ENCODE measurements at places on chromosomes 2 and 18.

- no peak for DNase-seq
Measured at GRCh38 chr2:169732583-169733358, 861 bp upstream of the KLHL23 start.

DNA sequence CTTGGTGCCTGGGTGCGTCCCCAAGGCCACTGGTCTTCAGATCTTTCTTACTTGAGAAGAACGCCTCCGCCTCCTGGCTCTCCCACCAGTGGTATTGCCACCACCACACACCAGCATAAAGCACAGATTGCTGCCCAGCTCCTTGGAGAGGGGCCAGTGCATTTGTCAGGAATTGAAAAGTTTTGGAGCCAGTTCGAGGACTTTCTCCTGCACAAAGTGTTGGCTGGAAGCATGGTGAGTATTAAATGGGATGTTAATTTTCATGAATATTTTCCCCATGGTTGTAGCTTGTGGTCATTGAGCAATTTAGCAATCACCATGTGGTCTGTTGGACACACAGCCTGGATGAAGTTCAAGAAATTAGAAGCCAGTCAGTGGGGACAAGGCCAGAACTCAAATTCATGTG is 684.6 kb upstream of the FANCL start:
- no peak for DNase-seq

DNA sequence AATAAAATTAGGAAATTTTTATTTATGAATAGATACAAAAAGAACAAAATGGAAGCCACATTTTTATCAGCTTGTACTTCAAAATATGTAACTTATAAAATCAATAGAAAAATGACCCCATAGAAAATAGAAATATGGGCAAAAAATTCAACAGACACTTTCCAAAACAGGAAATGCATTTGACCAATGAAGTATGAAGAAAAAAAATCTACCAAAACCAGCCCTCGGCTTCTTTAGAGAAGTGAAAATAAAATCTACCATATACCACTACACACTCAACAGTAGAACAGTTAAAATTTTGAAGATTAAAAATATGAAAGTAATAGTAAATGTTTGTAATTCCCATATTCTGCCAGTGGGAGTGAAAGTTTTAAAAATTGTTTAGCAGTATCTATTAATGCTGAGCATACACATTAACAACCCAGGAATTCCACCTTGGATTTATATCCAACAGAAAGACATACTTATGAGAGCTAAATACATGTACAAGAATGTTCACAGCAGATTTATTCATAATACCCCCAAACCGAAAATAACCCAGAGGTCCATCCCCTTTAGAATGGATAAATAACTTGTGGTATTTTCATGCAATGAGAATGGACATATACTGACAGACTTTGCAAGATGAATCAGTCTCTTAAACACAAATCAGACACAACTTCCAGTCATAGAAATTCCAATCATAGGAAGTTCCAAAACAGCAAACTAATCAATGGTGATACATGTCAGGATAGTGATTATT is 318.0 kb downstream of the FIGN start:
- no peak for DNase-seq

DNA sequence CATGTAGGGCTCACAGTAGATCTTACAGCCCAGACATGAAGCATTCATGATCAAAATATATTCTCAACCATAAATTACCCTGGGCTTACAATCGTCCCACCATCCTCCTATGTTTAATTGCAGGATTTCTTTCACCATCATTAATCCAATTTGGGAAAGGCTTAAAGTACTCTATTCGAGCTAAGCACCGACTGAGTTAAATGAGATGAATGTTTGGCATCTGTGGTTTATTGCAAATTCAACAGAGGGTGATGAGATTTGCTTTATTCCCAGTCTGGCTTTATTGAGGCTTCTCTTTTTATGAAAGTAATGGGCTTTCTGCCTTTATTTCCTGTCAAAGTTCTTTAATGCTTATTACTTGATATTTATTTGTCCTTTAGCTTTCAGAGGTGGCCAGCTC is 159.0 kb downstream of the METTL4 start:
- DNase-seq = no peak

DNA sequence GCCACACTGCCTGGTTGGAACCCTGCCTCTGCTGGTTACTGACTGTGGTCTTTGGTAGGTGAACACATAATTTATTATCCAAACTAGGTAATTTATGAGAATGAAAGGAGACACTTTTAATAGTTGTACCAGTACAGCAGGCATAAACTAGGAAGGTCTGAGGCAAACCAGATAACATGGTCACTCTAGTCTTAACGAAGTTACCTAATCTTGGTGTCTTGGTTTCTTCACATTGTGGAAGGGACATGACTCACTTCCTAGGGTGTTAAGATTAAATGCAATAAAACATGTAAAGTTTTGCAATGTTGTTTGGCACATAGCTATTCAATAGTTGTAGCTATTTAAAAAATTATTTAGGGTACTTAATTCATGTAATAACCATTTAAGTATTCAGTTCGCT is 23.3 kb downstream of the SPTBN1 start:
- no peak for DNase-seq

GRCh38 chr2:160180172-160180571 is 19.9 kb downstream of the ITGB6 start:
- no peak for DNase-seq

DNA sequence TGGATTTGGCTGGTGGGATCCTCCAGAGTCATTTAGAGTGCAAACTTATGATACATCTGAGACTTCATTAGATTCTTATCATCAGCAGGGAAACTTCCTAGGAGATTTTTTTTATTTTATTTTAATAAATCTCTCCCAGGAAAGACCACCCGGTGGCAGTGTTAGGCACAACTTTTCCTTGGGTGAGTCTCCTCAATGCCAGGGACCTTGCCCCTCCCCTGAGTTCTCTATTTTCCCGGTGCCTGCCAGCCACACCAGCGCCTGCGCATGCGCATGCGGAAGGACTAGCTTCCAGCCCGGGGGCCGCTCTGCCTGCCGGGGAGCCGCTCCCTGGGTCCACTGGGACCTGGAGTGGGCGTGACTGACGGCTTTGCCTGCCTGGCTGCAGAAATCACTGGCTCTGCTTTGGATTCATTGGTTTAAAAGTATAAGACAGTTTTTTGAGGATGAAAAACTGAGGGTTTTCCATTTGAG is 86.6 kb downstream of the TMEM182 start:
- DNase-seq = peak; percentile 95

GRCh38 chr18:24011123-24011917 is 3.2 kb upstream of the TTC39C start:
- DNase-seq = no peak

- no peak for DNase-seq
Measured at GRCh38 chr18:69871363-69871762, 76.3 kb downstream of the CD226 start.

DNA sequence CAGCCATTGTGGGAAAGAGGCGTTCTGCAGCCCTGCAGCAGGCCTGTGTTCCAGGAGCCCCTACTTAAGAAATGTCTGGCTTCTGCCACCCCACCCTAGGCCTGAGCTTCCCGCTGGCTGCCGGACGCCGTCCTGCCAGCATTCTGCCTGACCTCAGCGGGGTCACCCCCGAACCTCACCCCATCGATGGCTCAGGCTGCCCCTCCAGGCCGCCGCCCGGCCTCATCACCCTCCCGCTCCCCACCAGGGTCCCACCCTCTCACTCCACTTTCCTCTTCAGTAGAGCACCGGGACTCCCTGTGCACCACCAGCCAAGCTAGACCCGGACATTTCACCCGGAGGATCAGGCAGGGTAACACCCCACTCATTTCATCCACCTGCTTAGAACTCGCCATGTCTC is 73.6 kb upstream of the SALL3 start:
- no peak for DNase-seq

- no peak for DNase-seq
Measured at GRCh38 chr2:239312081-239312511, 88.7 kb downstream of the HDAC4 start.

GRCh38 chr2:27262379-27263286 is at the start of gene SLC30A3:
Gene SLC30A3 (minus strand): TSS chr2:27263047. CDS start chr2:27262906, 141 bp downstream.
- peak; percentile 60 for DNase-seq

- DNase-seq = no peak
Measured at GRCh38 chr2:98445683-98446581, 1.3 kb downstream of the INPP4A start.

- DNase-seq = no peak
Measured at GRCh38 chr2:120235681-120236080, 12.5 kb upstream of the TMEM185B start.

DNA sequence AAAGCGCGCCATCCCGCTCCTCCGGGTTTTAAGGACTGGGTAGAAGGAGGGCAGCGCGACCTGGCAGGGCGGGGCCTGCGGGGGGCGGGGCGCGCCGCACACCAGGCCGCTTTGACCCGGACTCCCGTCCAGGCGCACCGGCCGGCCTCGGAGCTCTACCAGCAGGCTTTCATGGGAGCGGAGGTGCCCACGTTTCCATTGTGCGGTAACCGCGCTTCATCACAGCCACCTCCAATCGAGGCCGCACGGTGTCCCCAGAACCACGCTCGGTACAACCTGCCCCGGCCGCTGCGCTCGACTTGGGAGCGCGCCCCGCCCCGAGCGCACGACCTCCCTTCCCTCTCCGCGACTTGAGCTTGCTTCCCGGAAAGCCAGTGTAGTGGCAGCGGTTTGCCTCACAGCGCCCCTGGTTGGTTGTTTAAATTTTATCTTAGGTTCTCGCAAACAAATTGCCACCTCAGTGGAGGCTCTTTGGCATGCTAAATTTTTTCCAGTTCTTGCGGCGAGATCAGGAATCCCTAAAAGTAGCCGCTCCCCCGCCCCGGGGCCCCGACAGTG is 280 bp upstream of the CYP1B1 start:
- peak; percentile 63 for DNase-seq

DNA sequence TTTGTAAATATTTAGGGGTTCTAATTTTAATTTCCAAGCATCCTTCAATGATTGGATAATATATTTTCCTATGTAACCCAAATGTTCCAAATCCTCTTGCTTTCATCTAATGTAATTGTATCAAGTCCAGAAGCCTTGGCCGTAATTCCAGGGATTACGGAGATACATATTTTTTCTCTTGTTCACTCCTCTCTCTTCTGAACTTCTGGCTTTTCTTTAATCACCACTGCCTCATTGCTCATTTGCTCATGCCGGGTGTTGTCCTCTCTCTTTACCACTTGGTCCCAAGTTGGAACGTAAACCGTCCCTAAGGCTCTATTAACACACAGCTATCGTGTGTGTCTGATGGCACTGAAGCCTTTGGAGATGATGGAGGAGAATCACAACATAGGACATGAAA is 188.7 kb upstream of the COL3A1 start:
- DNase-seq = no peak

- no peak for DNase-seq
Measured at GRCh38 chr2:154686162-154686561, 12.3 kb upstream of the KCNJ3 start.

DNA sequence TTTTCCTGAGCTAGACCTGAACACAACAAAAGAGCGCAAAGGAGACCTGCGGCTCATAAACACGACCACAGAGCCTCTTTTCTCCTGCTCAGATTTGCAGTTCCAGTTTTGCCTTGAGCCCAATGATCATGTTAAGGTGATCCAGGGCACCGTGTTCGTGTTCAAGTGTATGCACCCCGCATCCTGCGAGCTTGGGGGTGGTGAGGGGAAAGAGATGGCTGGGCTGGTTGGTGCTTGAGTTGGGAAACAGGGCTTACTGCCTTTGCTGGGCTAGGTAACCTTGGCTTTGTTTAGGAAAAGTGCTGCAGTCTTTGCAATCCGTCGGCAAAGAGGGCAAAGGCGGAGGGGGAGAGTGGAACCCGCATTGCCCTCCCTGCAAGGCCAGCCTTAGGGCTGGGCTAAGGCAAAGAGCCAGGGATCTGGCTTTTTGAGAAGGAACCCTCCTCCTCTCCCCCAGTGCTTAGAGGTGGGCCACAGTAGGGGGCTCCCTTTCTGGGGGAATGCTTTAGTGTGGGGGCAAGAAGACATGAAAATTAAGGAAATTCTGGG is 1.3 kb downstream of the HOXD10 start:
- DNase-seq = no peak

DNA sequence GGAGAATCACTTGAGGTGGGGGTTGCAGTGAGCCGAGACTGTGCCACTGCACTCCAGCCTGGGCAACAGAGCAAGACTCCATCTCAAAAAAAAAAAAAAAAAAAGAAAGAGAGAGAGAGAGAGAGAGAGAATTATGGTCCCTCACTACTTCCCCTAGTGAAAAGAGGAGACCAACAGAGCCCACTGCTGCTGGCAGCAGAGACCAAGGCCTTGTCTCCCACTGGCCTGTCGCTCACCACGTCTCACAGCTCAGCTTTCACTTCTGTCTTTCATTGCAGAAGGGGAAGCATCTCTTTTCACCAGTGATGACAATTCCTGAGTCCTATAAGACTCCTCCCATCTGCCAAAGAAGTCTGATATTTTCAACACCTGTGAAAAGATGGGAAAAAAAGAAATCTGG is 81.3 kb downstream of the CLHC1 start:
- no peak for DNase-seq

DNA sequence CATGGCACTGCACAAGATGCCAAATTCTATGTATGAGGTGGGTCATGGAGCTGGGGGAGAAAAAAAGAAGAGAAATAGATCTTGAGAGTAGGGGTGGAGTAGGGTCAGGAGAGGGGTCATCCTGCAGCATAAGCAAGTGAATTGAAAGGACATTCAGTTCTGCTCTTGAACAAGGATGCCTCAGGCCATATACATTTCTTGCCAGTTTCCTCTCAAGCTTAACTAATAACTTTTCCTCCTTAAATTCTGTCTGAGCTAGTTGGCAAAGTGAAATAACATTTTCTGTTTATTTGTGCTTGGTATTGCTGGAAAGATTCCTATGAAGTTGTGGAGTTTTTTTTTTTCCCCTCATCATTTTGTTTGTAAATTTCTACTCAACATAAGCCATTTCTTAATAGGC is 99.0 kb upstream of the LTBP1 start:
- no peak for DNase-seq

- DNase-seq = no peak
Measured at GRCh38 chr2:95574506-95574905, 17.3 kb upstream of the TRIM43 start.

GRCh38 chr2:118046634-118047210 is 32.9 kb upstream of the CCDC93 start:
- DNase-seq = no peak

- no peak for DNase-seq
Measured at GRCh38 chr2:63740943-63741342, 100.8 kb upstream of the UGP2 start.

GRCh38 chr18:63177919-63178821 is 141.4 kb downstream of the BCL2 start:
- no peak for DNase-seq

- no peak for DNase-seq
Measured at GRCh38 chr2:208490492-208490891, 83.9 kb downstream of the PTH2R start.

All from glutamatergic neuron (in vitro differentiated cells).